Panc1 (cell line): ENCODE measurements at places on chromosomes 12 and 14.

DNA sequence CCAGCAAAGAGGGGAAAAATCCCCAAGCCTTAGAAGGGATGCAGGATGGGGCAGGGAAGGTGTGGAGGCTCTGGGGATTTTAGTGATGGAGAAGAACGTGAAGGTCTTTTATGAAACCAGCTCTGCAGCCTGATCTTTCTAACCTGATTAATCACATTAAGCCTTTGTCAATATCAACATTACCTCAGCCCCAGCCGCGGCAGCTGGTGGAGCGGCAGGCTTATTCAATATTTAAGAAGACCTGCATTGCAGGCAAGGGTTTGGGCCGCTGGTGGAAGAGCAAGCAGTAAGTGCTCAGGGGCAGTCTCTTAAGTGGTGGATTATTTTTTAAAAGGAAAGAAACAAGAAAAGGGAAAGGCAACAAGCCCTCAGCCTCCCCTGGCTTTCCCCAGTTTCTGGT, 16.6 kb downstream of the RPH3A start:
- no peak for DNase-seq

DNA sequence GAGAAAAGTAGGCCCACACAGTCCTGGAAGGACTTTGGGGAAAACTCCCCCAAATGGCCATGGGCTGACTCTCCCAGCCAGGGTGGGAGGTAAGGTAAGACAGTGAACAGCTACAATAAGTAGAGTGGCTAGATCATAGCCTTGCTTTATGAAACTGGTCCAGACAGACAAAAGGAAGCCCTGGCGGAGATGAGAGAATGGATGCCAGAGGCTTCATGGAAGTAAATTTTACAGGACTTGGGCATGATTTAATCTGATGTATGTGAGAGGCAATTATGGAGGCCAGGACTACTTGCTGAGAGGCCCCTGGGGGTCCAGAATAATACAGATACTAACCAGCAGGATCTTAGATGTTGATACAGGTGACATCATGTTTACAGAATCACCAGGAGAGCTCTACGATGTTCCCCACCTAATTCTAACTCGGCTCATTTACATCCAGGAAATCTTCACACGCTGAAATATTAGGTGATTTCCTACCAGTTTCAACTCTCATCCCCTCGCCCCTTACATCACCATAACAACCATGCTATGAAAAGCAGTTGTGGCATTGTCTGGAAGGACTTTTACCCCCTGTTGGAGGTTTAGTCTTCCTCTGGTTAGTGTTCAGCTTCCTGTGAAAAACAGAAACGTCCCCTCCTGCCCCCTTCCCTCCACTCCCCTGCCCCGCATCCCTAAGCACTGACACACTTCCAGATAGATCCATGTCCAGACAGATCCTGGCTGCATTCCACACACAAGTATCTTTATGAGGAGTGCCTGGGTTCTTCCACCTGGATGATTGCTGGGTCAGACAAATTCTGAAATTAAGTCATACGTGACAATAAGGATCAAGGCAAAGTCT, 39.5 kb upstream of the NT5DC3 start:
- no peak for DNase-seq

GRCh38 chr12:75738486-75738885, 227.1 kb upstream of the KRR1 start:
- no peak for DNase-seq

DNA sequence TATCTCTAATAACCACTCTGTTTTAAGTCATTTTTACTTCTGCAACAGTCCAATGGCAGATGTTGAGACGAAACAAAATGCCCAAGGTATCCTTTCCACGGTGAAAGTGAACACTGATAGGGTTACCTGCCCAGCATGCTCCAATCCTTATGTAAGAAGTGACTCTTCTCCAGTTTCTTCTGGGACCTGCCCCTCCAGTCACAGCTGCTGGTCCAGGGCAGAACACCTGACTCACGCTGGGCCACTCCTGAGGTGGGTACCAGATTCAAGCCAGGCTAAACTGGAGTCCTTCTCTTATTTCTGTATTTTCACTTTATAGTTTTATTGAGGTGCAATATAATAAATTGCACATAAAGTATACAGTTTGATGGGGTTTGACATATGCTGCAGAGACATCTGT, 16.7 kb downstream of the NT5DC3 start:
- DNase-seq, result no peak

DNA sequence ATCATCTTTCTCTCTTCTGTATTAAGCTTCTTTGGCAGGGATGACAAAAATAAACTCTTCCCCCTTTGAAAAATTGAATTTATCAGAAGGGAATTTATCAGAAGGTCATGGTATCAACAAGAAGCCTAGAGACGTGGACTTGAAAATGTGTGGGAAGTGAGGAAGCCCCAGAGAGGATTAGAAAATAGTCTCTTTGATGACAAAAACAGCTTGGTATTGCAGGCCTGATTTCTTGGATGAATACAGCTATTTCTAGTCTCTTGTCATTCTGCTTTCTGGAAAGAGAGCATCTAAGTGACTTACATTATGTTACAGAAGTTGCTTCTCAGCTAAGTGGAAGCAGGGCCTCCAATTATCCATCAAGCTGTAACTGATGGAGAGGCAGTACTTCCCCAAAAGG, 111.1 kb downstream of the KITLG start:
- no peak for DNase-seq

- no peak for DNase-seq
Measured at GRCh38 chr14:32039401-32040030, 37.6 kb upstream of the ARHGAP5 start.

DNA sequence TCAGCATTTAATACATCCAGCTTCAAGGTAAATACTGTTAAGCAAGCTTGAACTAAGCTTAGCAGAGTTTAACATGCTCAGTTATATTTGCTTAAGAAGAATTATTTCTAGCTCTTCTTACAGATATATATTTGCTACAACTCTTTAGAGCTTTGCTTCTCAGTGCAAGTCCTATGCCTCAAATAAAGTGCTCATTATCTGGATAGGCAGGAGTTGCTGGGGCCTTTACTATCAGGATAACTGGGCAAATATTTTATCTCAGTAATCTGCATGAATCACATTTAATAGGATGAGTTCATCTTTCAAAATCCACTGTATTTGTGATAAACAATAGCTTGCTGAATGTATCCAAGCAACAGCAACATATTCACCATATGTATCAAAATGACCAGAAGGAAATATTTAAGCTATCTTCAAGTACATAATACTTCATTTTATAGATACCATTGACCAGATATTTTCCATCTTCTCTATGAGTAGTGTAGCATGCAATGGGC, 187.6 kb downstream of the NOVA1 start:
- DNase-seq, result no peak
